ENCODE measurements at places on chromosomes 4 and X.

GRCh38 chr4:7692451-7693236, 247.0 kb downstream of the AFAP1 start:
- no peak for DNase-seq

DNA sequence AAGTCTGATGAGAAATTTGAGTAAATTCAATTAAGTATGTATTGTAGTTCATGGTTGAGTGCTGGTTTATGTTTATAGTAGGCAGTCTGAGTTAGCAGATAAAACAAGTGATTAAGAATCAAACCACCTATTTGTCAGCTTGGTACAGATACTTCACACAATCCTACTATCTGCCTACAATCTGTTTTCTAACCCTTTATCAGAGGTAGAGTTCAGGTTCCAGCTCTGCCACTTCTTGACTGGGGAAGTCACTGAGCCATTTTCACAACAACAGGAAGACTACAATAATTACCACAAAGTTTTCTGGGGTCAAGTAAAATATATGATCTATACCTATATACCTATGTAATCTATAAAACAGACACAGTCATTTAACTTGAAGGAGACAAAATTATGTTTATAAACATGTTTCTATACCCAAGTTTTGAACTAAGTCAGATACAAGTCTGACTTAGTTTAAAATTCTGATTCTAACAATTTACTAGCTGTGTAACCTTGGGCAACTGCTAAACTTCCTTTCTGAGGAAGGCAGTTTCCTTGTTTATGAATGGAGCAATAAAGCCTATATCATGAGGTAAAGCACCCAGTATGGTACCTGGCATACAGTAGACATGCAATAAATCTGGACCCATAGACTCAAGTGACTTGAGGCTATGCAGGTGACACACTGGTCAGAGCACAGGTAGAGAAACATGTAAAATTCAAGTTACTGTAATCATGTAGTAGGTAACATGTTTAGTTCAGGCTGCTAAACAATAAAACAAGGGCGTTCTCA, 37.2 kb upstream of the BDH2 start:
- no peak for DNase-seq

GRCh38 chrX:123648028-123648810, 84.6 kb downstream of the THOC2 start:
- DNase-seq: no peak

DNA sequence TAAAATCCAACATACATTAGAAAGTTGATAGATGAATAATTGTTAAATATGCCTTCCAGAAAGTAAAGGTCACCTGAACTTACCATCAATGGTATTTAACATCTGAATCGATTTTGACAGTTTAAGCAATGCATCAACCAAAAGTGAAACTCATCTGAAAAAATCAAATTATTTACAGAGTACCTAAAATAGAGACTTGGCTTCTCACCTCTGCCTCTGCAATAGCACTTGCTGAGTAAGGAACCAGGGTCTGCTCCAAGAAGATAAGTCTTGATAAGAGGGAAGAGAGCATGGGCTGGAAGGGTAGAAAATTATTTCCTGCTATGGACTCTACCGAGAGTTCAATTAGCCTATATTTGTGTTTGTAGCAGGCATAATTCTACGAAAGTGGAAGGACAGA, 868.3 kb downstream of the STIM2 start:
- no peak for DNase-seq

DNA sequence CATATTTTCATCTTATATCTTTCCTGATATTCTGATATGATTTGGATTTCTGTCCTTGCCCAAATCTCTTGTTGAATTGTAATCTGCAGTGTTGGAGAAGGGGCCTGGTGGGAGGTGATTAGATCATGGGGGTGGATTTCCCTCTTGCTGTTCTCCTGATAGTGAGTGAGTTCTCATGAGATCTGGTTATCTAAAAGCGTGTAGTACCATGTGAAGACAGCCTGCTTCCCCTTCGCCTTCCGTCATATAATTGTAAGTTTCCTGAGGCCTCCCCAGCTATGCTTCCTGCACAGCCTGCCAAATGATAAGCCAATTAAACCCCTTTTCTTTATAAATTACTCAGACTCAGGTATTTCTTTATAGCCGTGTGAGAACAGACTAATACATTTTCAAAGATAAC, 77.2 kb downstream of the ANKRD50 start:
- DNase-seq: no peak

DNA sequence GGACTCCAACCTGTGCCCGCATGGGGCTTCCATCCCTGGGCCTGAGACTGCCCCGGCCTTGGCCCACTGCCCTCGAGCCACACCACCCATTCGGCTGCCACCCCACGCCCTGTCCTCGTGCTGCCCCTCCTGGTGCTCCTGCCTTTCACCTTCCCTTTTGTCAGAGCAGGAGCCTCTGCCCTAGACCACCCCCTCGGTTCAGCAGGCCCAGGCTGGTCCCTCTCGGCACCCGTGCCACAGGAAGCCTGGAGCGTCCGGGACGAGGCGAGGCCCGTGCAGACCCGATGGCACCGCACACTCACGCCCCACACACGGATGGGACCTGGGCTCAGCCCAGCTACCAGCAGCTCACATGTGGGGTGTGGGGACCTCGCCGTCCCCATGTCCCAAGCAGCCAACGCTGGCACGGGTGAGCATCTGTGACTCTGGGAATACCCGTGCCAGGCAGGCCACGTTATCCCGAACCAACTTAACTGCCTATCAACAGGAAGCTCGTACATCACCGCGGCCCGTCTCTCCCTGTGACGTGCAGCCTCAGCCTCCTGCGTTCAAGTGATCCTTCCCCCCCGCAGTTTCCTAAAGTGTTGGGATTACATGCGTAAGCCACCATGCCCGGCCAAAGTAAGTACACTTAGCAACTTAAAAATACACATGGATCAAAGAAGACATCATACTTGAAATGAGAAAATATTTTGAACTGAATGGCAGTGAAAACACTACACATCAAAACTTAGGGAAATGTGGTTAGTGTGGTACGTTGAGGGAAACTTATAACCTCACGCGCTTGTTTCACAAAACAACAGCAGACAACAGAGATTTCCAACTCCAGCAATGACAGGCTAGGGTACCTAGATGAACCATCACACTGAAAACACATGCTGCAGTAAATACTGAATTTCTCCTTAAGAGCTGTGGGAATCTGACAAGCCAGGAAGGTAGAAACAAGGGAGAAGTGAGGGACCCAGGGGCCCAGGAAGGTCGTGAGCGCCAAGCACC, 29.0 kb downstream of the LRPAP1 start:
- no peak for DNase-seq

Measured in esophagus squamous epithelium (tissue), 5 donors.